SHP77 treated with DMSO at 0.1 percent for 48 hours (cell line): ENCODE measurements at places on chromosomes 4 and X.
A peak's percentile ranks its signal among the peaks of the same experiment; 100 is the strongest.

GRCh38 chr4:137226900-137227299, 305.4 kb downstream of the PCDH18 start:
- DNase-seq = no peak

- DNase-seq = no peak
These were observed 244.5 kb upstream of the TLL1 start for GRCh38 chr4:165628572-165628971.

DNA sequence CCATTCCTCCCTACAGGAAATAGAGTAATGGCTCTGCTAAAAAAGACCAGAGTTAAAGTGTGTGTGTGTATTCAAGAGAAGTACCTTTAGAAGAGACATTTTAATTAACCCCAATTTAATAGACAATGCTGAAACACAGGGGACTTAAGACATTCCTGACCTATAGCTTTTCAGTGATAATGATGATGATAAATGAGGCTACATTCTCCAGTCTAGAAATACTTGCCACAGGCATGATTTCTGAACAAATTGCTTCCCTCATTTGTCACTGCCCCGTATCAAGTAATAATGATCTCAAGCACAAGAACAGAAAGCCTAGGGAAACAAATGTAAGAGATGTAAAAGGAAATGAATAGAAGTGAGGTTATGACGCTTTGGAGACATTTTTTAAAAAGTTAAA, 117.1 kb downstream of the UNC5C start:
- DNase-seq = no peak

- DNase-seq = no peak
These were observed 54.9 kb downstream of the UBQLN2 start for GRCh38 chrX:56618323-56618722.

DNA sequence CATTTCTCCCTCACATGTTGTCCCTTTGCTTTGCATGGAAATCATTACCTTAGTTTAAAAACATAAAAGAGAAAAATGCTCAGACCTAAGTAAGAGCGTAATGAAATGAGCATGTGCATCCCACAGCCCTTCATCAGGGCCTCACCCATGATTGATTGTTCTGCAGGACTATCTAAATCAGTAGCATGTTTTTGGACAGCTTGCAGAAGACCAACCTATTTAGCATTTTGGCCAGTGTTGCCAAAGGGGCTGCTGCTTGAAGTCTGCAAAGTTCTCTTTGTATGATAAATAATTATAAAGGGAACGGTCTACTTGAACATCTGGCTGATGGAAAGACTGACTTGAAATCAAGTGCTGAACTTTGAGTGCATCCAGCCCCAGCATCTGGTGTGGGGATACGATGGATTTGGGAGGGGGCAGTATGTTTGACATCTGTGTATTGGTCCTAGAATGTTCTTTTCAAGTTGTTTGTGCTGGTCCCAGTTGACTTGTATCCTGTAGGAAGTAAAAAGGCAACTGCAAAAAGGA, 76.1 kb upstream of the LIMCH1 start:
- DNase-seq = no peak

- no peak for DNase-seq
These were observed 1197.2 kb downstream of the PCDH7 start for GRCh38 chr4:31917334-31917733.

DNA sequence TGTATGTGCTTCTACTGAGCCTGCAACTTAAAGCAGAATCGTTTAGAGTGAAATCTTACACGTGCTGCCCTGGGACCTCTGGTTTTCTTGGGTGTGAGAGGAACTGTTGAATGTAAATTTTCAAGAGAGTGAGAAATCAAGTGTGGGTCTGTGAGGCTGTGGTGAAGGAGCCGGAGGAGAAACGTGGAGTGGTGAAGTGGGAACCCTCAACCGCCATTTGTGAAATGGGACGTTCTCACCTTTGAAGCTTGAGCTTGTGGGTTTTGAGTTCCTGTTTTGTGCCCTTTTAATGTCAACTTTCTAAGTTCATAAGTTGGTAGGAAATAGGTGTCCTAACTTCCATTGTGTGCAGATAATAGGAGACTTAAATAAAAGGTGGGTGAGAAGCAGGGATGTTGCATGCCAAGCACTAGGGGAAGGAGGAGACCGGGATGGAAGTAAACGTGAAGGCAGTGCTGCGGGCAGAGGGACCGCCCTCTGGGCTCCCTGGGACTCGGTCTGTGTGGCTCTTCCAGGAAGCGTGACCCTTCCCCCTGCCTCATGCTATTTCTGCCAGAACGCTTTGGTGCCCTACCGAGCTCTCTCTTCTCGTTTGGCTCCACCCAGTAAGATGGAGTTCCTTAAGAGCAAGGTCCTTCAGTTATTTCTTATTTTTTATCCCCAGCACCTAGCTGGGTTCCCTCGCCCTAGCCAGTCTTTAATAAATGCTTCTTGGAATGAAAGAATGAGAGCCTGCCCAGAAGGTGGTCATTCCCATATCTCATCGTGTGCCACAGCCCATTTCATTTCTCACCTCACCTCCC, 56.0 kb downstream of the TMEM131L start:
- no peak for DNase-seq

GRCh38 chr4:142743121-142743825, 102.8 kb downstream of the INPP4B start:
- no peak for DNase-seq

DNA sequence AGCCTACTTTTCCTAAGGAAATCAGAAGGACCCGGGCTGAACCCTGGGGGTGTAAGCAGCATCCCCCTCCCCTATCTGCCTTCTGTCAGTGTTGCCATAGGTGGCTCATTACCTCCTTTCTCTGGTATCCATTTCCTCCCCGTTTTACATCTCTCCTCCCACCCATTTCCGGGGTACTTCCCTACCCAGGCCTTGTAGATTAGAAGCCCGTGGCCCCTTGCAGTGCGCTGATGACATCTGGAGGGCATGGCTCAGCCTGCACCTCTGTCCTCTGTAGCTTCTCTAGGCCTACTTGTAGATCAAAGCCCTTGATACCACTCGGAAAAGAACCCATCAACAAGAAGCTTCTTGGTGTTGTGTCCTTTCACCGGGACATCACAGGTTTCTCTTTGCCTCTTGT, 71.8 kb downstream of the NBDY start:
- DNase-seq = no peak

- peak; percentile 67 for DNase-seq
These were observed 240.1 kb upstream of the CTSO start for GRCh38 chr4:156193800-156194199.
